ENCODE measurements at places on chromosomes 5 and 9.

- no peak for DNase-seq
Observed at GRCh38 chr9:5899292-5899691, 8.6 kb downstream of the MLANA start.

GRCh38 chr5:119312403-119312802, 43.4 kb upstream of the TNFAIP8 start:
- DNase-seq, result no peak

DNA sequence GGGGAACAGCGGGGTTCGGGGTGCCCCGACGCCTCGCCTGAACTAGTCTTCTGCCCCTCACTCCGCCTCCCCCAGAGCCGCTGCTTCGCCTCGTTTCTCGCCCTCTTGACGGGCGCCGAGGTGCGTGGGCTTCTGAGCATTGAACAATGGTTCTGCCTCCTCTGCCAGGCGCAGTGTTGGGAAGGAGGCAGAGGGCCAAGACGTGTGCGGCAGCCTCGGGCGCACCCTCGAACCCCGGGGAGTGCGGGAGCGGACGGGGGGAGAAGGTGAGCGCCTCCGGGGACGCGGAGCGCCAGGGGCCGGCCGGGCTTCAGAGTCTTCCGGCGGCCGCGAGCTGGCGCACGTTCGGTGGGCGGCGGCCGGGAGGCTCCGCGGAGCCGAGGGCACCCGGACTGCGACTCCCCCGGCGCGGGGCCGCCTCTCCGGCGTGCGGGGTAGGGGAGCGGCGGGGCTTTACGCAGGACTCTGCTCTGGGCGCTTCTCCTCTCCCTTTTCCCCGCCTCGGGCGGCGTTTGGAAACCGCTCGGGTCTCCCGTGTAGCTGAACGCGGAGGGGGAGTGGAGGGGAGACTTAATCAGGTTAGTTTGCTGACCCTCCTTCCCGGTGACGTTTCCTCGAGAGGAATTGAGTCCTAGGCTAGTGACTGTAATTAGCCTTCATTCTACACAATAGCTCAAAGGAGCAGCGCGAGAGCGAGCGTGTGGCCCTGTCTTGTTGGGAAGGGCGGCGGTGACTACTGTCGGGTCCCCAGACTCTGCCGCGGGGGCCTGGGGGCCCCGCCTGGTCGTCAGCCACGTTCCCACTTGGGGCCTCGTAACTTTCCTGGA, 1.1 kb downstream of the VLDLR start:
- no peak for DNase-seq

- no peak for DNase-seq
Observed at GRCh38 chr5:170297589-170298462, at the start of gene LCP2. LCP2 (minus strand) TSS chr5:170297777; CDS start chr5:170297611, 166 bp downstream.

DNA sequence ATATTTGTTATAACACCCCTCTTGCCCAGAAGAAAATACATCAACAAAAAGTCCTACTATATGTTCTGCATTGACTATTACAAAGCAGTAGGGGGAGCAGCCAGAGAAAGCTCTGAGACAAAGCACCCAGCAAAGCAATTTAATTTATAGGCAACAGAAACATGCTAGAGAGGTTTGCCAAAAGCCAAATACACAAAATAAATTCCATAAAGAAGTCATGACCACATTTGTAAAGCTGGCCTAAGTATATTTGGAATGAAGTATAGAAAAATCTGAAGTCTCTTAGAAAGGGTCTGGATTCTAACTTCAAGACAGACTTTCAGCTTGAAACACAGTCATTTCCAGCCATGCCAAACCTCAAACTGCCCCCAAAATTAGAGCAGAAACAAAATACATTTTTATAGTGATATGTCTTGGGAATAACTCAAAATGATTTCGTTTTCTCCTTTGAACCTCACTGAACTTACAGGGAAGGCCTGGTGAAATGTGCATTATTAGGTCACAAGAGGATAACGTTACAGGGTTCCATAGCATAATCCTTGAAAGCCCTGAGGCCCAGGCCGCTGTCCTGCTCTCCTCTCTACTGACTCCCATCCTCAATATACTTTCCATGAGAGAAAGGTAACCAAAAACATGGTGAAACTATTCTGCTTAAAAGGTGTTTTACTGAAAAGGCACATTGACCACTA, 451.8 kb downstream of the RAB3C start:
- DNase-seq, result no peak

GRCh38 chr9:14526504-14526903, 166.7 kb downstream of the ZDHHC21 start:
- no peak for DNase-seq

DNA sequence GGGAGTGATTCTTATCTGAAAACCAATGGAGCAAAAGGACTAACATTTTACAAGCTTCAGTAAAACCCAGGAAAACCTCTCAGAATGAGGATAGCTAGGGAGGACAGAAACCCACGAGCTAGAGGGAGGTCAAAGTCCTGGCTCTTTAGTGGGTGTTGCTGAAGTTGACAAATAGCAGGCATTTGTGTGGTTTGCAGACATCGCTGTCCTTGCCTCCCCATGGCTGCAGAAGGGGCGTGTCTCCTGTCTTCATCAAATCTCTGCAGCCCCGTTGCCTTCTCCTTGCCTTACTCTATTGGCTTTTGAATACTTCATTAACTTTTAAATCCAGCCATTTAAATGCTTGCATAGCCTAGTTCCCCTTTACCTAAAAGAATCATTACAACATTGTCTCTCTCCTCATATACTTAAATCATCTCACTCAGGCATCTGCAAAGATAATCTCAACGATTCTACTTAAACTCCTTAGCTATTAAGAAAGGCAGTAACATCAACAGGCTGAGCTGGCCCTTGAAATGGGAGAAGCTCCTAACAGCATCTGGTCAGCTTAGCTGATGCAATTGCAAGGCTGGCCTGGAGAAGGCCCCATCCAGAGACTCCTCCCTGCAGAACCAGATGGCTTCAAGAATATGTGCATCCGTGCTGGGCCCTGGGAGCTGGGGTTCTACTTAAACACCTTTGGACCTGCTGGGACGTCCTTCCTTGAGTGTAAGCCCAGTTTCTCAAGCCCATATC, 152.8 kb upstream of the TAS2R1 start:
- no peak for DNase-seq

GRCh38 chr9:84045481-84046097, 65.0 kb downstream of the RMI1 start:
- no peak for DNase-seq

DNA sequence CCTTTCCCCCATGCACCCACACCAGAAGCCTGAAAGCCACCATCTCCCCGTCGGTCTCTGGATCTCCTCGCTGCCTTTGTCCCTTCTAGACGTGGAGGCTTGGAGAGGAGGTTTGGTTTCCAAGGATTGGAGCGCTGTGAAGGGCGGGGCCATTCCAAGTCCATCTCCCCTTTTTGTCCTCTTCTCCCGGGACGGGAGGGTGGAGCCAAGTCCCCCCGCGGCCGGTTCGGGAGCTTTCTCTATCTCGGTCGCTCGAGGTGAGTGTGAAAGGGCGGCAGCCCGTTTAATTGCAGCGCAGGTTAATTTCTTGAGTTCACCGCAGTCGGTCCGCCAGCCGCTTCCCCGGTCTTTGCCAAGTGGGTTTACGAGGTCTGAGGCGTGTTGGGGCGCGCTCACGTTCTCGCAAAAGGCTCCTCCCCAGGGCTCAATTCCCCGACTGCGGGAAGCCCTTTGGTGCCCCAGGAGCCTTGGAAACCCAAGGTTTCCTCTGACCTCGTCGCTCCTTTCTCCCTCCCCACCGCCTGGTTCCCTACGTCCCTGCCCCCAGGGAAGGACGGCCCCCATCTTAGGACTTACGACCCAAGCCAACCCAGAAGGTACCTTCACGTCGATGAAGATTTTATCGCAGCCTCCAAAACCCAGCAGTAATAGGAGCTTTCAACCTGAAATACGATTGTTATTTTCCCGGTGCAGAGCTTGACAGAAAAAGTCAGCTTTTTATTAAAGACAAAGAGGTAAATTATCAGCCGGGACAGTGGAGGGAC, 2.8 kb upstream of the ZNF462 start:
- no peak for DNase-seq

- DNase-seq, result no peak
Observed at GRCh38 chr5:150623878-150624216, 16.6 kb upstream of the SYNPO start.

GRCh38 chr9:16871336-16872151, 1.1 kb upstream of the BNC2 start:
- DNase-seq, result no peak

All from activated CD8-positive, alpha-beta memory T cell treated with anti-CD3 and anti-CD28 coated beads for 4 hours (primary cell).